PC-9 (cell line): ENCODE measurements at places on chromosomes 4 and X.

GRCh38 chrX:72131317-72132294 lies at the start of gene RTL5:
Gene RTL5 (minus strand): TSS chrX:72131915.
- no peak for DNase-seq

- DNase-seq = no peak
Measured at GRCh38 chrX:10602646-10603045, 17.7 kb downstream of the MID1 start.

DNA sequence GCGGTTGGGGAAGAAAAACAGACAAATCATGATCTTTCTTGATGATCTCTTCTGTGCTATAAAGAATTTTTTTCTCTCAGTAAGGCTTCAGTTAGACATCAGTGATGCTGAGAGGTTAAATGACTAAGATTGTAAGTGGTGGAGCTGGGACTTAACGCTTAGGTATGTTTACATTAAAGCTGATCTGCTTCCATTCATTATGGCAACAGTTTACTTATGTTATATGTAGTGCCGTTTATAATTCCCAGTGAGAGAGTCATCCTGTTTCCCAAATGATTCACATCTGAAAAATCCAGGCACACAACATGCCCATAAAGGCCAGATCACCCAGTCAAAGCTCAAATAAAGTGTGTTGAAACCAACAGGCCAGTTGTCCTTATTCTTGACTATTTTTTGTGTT lies 50.1 kb downstream of the CENPVL3 start:
- no peak for DNase-seq

GRCh38 chrX:34404386-34405070 lies 252.6 kb downstream of the TMEM47 start:
- no peak for DNase-seq

GRCh38 chr4:36392024-36392423 lies 110.6 kb downstream of the DTHD1 start:
- DNase-seq = no peak

DNA sequence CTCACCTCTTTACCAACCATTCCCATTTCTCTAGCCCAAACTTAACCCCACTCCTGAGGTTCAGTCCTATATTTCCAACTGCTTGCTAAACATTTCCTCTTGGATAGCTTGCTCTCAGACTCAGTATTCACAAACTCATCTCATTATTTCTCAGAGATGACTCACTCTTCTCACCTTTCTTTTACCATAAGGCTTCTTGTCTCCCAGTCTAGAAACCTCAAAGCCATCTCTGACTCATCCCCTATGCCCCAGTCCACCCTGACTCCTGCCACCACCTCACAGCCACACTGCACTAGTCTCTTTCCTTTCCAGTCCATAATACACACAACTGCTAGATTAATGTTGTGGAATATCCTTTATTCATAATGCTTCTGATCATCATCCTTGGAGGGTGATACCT lies 4.8 kb downstream of the FRMPD3 start:
- peak; percentile 57 for DNase-seq

DNA sequence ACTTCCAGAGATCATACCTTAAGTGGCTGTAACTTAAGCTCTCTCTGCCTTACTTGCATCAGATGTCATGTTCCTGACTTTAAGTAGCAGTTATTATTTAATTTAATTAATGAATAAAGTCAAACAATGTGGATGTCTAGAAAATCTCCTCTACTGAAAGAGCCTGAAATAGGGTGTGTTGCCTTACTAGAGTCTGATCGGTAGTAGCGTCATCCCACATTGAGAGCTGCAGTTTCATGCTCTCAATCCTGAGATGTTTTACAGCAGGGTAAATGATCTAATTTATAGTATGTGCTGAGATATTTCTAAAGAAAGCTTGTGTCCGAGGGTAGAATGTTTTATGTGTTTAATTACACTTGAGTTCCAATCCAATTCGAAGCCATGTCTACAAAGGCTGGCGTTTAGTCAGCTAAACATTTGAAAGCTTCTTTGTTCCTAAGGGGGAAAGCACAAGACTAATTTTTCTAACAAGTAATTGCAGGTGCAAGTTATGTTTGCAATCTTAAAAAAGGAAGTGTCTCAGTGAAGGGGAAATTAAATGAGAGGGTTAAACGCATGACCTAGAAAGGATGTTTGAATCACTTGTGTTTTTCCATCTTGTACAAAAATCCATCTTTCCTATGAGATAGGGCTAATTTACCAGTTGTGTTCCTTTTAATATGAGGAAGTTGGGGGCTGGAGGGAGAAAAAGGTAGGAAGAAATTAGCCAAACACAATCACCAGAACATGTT lies 391.0 kb upstream of the MAGEB2 start:
- no peak for DNase-seq

DNA sequence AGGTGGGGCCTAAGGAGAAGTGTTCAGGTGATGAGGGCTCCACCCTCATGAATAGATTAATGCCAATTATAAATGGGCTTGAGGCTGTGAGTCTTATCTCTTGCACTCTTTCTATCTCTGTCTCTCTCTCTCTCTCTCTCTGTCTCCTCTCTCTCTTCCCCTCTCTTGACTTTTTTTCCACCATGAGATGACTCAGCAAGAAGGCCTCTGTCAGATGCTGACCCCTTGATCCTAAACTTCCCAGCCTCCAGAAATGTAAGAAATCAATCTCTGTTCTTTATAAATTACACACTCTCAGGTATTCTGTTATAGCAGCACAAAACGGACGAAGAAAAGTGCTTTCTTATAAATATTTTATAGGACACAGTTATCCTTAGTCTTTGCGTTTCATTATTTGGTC lies 184.9 kb upstream of the PCDH7 start:
- no peak for DNase-seq

DNA sequence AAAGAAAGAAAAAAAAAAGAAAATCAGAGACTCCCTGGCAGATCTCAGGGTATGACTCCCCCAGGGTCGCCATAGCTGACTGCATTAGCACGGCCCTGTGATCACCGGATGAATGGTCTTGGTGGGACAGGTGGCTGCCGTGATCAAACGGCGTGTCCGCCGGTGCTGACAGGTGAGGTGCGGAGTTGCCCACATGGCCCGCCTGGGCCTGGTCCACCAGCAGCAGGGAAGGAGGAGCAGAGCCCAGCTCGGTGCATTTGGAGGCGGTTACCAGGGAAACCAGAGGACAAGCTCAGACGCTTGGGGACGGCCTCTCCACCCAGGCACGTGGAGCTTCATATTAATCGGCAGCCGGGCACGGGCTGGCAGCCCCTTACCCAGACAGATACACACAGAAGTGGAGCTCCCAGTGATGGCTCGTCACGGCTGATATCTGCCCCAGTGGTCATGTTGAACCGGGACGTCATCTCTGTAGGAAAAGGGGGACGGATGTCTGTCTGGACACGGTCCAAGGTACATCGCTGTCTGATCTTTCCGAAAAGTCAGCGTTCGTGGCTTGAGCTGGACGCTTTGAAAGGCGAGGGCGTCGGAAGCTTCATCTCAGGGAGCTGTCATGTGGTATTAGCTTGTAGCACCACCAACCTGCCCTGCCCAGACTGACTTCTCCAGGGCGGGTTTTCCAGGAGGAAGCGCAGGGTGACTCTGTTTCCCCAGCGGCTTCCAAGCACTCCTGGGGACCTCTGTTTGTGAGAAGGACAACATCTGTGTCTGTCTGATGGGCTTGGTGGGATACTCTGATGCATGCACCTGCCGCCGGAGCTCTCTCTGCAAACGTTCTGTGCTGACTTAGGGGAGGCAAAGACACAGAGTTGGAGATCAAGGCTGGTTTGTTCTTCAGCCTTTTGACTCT lies 180.7 kb downstream of the CRLF2 start:
- DNase-seq = no peak

DNA sequence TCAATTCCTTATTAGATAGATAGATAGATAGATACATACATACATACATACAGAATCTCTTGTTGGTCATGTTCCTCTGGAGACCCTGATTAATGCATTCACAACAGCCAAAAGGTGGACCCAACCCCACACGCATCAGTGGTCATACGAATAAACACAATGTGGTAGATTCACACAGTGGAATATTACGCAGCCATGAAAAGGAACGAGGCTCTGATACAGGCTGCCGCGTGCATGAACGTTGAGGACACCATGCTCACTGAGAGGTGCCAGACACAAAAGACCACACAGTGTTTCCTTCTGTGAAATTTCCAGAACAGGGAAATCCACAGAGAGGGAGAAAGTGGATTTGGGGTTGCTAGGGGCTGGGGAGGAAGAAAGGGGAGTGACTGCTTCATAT lies 136.7 kb downstream of the CRLF2 start:
- DNase-seq = no peak

- no peak for DNase-seq
Measured at GRCh38 chr4:22850630-22851029, 157.9 kb downstream of the GBA3 start.

DNA sequence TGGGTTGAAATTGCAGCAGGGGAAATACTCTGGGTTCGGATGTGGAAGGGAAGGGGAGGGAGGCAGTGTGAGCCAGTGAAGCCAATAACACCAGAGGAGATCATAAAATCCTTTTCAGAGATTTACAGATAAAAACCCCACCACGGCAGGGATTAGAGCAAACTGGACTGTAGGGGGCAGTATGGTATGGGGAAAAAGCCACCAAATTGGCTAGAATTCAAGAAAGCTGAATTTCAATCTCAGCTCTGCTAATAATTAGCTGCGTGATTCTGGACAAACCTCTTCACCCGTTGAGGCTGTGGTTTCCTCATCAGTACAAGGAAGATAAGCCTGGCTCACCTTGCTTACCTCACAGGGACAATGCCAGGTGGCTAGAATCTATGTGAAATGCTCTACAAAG lies 108.1 kb downstream of the ATG4A start:
- peak; percentile 44 for DNase-seq

DNA sequence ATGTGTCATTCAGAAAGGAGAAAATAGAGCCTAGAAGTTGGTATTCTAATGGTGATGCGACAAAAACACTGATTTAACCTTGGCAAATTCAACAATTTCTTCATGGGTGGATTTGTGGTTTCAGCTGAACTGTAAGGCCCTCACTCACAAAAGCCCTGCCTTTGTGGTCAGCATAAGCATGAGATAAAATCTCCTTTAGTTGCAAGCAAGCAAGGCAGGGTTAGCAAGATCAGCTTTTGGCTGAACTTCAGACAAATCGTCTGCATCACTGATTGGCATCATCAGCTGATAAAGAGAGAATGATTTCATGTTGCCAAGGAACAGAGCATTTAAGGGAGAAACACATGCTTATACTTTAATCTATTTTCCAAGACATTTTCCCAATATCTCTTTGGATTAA lies 2582.2 kb downstream of the PCDH7 start:
- no peak for DNase-seq

- DNase-seq = no peak
Measured at GRCh38 chr4:29276150-29276549, 1444.0 kb upstream of the PCDH7 start.

DNA sequence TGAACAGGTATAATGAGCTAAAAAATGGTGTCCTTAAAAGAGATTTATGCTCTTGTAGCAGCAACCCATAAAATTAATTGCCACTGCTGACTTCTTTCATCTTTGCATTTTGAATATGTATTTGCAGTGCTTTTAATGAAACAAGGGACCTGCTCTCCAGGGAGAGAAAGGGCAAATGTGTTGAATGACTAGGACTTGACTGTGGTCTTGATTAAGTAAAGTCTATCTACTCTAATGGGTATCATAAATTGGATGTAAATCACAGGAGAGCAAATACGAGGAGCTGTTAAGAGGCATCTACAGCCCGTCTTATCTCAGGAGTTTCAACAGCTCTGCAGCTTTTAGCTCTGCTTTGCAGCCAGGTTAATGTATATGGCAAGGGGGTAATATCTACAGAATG lies 216.4 kb downstream of the PALLD start:
- no peak for DNase-seq

- no peak for DNase-seq
Measured at GRCh38 chrX:1322393-1322792, 14.2 kb upstream of the IL3RA start.

DNA sequence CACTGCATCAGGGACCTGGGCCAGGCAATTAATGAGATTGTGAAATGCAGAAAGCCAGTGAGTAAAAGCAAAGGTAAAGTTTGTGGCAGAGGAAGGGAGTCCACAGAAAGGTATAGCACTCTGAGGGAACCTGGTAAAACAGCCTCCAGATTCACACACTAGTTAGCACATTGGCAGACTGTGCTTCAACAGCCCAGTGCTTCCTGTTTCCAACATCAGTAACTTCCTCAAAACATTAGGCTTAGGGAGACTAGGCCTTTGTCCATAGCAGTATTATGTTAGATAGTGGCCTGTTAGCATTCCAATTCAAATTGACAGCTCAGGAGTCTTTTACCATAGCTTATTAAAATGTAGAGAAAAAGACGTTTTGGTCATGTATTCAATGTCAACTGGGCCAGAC lies 582.6 kb upstream of the ACTRT1 start:
- DNase-seq = no peak

GRCh38 chrX:96244955-96245354 lies 439.7 kb upstream of the DIAPH2 start:
- no peak for DNase-seq

- DNase-seq = no peak
Measured at GRCh38 chrX:23228454-23228853, 106.2 kb upstream of the PTCHD1 start.

- DNase-seq = no peak
Measured at GRCh38 chr4:110945600-110945999, 322.7 kb upstream of the PITX2 start.

GRCh38 chrX:48972220-48973164 lies 848 bp upstream of the KCND1 start:
- no peak for DNase-seq

DNA sequence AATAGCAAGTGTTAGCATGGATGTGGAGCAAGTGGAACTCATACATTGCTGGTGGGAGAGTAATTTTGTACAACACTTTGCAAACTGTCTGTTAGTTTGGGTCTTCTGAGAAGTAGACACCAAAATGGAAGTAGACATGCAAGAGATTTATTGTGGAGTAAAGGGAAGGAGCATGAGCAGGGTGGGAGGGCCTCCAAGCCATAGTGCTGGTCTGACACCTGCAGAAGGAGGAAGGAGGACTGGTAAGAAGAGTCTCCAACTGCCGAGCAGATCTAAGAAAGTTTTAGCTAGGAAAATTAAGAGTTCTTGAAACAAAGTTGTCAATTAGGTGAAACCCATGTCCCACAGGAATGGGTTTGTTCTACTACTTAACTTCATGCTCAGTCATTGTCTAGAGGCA lies 64.0 kb upstream of the DDIT4L start:
- DNase-seq = no peak

- no peak for DNase-seq
Measured at GRCh38 chr4:154049457-154050181, 260.7 kb upstream of the SFRP2 start.

- DNase-seq = no peak
Measured at GRCh38 chr4:122744229-122744628, 11.7 kb downstream of the BBS12 start.

GRCh38 chr4:36332023-36332781 lies 50.8 kb downstream of the DTHD1 start:
- no peak for DNase-seq

- no peak for DNase-seq
Measured at GRCh38 chrX:14095702-14096101, 66.0 kb upstream of the GEMIN8 start.

DNA sequence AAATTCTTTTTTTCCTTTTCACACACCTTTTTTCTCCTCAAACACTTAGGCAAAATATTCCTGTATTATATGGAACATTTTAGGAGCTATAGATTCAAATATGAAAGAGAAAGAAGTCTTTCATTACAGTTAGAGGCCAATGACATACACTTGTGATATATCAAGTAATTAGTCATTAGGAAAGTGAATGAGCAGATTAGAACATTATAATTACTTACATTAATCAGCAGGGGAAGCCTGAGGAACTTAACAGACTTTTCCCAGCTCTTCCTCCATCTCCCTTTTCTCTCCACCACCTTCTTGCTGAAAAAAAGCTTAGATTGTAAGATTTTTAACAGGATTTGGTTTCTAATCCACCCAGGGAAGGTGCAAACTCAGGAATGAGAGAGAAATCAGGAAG lies 29.6 kb downstream of the KLF3 start:
- no peak for DNase-seq
